ENCODE measurements at places on chromosomes 13 and 19.

GRCh38 chr19:40717880-40718773 lies 1.2 kb downstream of the ITPKC start:
- no peak for DNase-seq

DNA sequence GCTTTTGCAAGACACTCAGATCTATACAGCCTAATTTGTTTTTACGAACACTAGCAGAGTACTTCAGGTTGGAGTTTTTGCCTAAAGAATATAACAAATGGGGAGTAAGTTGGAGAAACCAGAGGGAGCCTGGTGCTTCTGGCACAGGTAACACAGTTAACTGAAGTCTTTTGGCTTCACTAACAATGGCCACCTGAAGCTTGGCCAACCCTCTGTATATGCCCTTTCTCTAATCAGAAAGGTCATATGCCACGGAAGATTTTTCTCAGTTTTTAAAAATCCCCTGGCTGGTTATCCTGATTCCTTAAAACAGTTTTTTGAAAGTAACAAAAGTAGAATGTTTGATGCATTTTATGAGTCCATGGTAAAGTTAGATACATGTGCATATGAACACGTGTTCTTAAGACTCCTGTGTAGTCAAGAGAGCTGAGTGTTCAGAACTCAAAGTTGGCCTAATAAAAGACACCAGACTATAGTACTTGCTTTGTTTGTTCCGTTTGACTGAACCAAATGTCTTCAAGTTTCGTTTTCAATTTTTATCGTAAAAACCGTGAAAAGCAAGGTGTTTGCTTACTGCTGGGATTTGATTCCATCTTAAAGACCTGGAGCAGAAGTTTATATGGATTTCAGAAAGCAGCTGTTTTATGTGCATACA lies 137.5 kb downstream of the KCNRG start:
- DNase-seq = no peak

GRCh38 chr13:24663586-24663985 lies 16.6 kb upstream of the ATP12A start:
- no peak for DNase-seq

DNA sequence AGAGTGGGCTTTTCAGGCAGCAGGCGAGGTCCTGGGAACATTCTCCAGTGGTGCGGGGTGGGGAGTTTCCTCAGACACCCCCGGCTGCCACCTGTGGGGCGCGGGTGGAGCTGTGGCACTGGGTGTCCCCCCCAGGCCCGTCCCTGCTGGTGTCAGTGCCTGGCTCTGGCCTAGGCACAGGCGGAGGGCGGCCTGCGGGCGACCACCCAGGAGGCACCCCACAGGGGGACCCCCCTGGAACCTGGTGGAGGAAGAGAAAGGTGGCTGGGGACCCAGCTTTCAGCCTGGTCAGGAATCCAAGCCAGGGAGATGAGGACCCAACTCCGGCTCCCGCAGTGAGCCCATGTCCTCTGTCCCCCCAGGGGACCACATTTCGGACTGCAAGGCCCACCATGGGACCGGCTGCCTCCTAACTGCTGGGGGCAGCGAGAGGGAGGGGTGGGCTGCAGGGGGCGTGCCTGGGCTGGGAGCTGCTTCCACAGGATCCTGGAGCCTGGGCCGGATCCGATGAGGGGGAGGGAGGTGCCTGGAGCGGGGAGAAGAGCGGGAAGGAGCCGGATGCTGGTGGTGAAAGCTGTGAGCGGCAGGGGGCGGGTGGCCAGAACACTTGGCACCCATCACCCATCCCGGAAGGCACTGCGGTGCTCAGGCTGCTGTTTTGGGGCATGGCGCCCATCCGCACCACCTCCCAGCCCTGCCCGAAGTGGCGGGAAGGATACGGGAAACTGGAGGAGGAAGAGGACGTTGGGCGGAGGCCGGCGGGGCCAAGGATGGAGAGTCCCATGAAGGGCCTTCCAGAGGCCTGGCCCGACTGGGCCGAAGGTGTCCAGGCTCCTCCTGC lies 5.5 kb upstream of the CTXN1 start:
- DNase-seq = no peak

DNA sequence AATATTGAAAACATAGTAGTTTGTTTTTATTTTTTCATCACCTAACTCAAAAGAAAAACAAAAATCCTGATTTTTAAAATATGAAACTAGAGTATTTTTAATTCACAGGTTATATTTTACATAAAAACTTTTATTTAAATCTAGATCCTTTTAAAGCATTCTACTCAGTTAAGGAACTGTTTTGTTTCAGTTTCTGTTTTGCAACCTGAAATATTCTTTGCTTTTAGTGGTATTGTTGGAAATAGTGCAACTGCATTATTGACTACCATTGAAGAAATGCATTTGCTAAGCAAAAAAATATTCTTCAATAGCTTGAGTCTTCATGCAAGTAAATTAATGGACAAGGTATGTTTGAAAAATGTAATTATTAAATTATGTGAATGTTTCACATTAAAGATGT lies 43.8 kb downstream of the COG6 start:
- no peak for DNase-seq

DNA sequence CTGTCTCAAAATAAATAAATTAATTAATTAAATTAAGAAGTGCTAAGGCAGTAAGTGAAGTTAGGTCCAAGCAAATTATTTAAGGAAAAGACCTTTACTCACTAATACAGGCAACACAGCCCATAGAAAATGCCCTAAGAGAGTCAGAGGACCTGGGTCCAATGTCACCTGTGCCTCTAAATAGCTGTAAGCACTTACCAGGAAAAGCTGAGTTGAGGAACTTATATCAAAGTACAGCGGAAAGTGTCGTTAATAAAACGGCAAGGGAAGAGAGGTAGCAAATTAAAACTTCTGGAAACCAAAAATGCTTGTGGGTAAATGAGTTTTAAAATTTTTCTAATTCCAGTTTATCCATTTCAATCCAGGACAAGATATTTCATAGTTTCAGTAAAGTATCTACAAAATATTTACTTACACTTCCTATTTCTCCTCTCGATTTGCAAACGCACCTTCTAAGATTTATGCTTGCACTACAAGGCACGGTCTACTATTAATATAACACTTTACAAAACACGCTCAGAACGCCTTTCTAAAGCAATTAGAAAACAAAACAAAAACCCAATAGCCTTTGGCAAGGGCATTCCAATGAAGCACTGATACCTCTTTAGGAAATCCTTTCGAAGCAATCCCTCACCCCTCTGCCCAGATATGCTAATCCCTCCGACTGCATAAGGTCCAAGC lies 963 bp downstream of the VPS36 start:
- no peak for DNase-seq

GRCh38 chr13:60838581-60838980 lies 441.6 kb downstream of the TDRD3 start:
- DNase-seq = no peak

- no peak for DNase-seq
These were observed 7.2 kb downstream of the GPX4 start for GRCh38 chr19:1110809-1111640.

DNA sequence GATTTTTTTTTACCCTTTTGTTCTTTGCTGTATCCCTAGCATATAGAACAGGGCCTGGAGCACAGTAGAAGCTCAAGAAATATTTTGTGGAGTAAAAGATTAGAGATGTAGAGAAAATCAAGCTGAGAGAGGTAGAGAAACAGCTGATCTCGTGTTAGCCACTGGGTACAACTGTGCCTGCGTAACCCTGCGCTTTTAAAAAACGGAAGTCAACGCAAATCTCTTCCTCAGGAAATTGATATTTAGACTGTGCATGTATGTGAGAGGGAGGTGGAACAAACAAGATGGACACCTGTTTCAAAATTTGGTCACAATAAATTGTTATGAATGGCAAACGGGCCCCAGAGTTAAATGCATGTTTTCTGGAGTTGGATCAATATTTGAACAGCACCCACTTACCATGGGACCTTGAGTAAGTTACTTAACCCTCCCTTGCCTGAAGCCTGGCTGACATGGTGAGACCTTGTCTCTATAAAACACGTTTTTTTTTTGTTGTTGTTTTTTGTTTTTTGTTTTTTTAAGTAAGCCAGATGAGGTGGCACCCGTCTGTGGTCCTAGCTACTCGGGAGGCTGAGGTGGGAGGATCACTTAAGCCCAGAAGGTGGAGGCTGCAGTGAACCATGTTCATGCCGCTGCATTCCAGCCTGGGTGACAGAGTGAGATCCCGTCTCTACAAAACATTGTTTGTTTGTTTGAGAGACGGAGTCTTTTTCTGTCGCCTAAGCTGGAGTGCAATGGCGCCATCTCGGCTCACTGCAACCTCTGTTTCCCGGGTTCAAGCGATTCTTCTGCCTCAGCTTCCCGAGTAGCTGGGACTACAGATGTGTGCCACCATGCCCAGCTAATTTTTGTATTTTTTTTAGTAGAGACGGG lies 3.3 kb upstream of the EPOR start:
- no peak for DNase-seq

- no peak for DNase-seq
These were observed 515.8 kb downstream of the SLITRK6 start for GRCh38 chr13:85283408-85283807.

DNA sequence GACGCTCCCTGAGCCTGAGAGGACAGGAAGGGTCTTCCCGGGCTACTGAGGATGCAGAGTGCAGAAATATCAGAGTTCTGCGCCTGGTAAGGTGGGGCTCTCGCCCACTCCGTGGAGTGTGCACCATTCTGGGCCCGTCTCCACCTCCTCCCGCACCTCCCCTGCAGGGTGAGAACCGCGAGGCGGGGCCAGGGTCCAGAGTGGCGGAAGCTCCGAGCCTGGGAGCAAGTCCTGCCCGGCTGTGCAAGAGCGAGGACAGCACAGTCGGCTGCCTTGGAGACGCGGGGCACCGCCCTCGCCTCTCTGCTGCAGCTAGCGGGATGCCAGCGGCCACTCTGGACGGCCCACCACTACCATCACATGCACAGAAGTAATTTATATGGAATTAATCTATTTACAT lies 2304.4 kb downstream of the PCDH9 start:
- DNase-seq = no peak

DNA sequence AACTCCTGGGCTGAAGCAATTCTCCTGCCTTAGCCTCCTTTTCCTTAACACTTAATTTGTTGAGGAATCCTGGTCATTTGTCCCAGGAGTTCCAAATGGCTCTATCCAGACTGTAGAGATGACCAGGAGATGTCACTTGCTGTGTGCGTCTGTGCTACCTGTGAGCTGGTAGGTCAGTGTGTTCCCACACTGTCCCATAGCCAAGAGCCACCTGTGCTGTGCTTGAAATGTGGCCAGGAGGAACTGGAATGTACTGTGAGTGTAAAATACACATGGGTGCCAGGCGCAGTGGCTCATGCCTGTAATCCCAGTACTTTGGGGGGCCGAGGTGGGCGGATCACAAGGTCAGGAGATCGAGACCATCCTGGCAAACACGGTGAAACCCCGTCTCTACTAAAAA lies 29.4 kb upstream of the KDM4B start:
- no peak for DNase-seq

DNA sequence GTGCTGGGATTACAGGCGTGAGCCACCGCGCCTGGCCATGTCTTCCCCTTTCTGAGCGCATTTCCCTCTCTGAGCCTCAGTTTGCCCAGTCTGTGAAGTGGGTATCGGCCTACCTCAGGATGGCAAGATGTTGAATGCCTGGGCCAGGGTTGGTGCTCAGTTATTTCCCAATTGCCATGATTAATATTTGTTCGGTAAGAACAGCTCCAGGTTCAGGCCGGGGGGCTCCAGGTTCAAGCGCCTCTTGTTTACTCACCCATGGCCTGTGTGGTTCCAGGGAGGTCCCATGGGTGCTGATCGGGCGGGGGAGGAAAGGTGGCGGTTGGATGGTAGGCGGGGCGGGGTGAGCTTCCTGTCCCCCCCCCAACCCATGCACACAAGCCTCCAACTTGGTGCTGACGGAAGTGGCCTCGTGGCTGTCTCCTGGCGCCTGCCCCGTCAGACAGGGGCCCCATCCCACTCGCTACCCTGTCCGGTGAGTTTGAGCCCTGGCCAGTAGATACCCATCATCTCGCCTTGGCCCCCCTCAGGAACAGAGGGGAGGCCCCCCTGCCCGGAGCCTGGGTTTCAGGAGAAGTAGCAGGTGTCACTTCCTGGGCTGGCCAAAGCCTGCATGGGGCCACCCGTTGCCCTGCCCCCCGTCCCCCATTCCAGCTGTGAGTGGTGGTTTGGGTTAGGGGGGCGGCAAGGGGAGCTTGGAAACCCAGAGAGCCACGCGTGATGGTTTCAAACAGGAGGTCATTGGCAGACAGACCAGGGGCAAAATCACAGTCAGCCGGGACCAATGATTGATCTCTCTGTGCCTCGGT lies at the start of gene FCHO1:
Gene FCHO1, plus strand, starts transcription at position 375 of the 809 bp plus-strand sequence. CDS start 3,688 bp downstream, outside the sequence.
- no peak for DNase-seq

GRCh38 chr13:66977161-66977560 lies 253.0 kb downstream of the PCDH9 start:
- no peak for DNase-seq

Data from RWPE2 (cell line).